ENCODE measurements at places on chromosomes 6 and 20.

DNA sequence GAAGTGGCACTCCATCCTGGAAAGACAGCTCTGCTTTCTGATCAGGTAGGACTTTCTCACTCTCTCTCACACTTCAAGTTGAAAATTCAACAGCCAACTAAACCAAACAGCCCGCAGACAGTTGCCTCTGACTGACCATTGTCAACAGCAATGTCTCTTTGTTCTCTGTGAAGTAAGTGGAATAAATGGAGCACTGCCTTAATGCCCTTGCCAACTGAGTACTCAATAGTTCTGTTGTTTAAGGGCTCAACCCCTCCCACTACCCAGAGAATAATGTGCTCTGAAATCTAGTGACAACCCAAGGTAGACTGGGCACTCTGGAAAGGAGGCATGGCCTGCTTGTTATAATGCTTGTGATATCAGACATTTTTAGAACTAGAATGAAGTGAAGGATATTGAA lies 16.8 kb upstream of the BCLAF1 start:
- no peak for DNase-seq

- no peak for DNase-seq
Observed at GRCh38 chr6:149150801-149151398, 166.6 kb upstream of the TAB2 start.

DNA sequence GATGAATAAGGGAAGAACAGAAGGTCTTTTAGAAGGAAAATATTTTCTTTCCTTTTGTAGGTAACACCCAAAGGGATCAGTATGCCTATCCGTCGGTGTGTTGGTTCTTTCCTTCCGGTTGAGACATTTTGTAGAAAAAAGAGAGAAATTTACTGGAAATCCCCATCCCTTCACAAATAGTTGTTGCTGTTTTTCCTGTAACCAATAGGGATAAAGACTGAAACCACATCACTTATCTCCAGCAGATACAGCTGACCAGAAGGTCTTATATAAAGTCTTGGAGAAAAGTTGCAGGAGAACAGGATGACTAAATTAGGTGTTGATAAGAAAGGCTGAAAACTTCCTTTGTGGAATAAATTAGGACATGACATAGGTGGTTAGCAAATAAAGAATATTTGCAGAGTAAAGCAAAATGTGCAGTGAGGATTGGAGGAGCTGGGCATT lies 14.8 kb upstream of the HLA-DRB1 start:
- no peak for DNase-seq

- DNase-seq: no peak
Observed at GRCh38 chr6:144951730-144952437, 666.7 kb downstream of the UTRN start.

DNA sequence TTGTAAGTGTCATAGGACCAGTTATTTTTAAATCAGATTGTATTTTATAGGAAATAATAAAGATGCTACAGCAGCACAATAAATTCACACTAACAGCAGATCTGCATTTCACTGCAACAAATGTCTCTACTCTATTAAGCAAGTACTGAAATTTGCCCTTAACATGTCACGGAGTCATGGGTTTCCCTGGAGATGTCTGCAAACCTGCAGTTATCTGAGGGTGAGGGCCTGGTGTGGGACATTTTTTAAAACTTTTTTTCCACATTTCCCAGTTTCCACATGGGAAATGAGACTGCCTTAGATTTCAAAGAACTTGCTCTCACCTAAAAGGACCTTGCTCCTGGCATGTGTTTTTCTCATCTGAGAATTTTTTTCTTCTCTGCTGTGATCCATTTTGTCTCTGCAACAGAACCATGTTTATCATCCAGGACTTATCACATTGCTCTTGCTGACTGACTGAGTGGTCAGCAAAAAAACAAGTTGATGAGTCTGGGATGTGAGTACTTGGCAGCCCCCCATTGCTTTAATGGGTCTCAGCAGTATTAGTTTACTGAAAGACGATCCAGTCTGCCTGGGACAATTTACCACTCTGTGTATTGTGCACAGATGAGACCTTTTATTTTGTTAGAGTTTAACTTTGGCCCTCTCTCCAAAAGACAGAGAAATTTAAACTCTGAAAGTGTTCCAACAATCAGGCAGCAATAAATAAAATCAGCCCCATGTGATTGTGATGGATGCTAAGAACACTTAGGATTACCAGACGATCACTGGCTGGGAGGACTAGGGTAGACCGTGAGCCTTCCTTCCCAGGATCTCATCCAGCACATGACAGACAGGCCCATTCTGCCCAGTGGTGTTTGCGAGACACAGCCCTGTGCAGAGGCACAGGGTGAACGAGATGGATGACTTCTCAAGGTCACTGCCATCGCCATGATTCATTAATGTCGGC lies 268.8 kb downstream of the BTBD9 start:
- no peak for DNase-seq

- DNase-seq: no peak
Observed at GRCh38 chr20:48945840-48946514, 24.5 kb downstream of the ARFGEF2 start.

GRCh38 chr6:43793875-43794242 lies 23.8 kb downstream of the VEGFA start:
- no peak for DNase-seq

GRCh38 chr6:128455959-128456358 lies 64.4 kb downstream of the PTPRK start:
- DNase-seq: no peak

DNA sequence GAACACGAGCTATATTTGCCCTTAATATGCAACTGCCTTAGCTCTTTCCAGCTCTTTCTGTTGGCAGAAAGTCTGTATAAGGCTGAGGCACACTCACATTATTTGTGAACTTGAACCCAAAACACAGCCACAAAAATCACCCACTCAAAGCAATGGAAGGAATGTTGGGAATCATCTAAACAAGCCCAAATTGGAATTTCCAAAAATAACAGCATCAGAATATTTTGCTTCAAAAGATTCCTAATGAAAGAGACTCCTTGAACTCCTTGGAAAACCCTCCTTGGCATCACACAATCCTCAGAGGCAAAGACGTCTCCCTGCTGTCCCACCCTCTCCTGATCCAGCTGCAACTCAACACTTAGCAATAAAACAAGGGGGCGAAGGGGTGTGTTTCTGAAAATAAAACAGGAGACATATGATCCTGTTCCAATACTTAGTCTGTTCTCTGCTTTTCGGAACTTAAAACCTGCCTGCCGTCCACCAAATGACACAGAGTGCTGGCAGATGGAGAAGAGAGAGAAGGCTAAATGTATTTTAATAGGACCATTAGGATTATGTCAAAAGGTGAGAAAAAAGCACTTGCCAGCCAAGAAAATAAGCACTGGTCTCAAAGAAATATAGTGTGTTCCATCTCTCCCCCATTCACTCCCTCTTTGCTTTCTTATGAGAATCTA lies 320.7 kb upstream of the JARID2 start:
- no peak for DNase-seq

- peak; percentile 49 for DNase-seq
Observed at GRCh38 chr6:143197377-143197776, 136.7 kb downstream of the AIG1 start.

DNA sequence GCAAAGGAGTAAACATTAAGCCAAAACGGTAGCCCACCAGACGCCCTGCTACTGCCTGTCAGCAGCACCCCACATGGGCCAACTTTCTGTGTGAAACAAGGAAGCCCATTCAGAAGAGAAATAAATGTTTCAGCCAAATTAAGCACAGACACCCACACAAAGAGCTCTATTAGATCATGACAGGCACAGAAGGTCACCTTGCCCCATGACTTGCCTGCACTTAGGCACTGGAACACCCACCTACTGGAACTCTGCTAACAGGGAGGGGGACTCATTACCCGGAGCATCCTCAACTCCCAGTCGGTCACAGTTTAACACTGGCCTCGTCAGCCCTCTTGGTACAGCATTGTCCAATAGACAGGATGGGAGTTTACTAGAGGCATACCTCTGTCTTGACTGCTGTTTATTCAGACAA lies 31.8 kb downstream of the GFOD1 start:
- no peak for DNase-seq

DNA sequence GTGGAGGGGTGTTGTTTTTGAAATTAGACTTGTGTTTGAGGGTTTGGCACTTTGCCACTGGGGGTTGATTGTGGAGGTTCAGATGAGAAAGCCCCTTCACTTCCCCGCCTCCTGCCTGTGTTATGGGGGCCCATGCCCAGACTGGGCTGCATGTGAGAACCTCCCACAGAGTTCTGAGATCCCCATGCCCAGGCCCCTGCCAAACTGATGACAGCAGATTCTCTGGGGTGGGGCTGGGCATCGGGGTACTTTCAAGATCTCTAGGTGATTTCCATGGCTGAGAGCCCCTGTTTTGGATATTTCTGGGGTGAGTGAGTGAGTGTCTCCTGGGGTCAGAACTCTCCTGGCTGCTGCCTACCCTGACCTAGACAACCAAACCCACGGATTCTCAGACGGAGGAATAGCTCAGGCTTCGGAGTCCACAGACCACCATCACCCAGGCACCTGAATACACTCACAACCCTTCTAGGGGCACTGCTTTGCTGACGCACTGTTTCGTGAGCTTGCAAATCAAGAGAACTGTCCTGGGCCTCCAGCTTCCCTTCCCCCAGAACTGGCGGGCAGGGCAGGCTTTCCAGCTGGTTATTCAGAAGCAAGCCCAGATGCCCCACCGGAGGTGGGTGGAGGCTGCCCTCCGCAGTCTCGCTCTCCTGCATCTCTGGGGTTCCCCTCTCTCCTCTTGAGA lies 6.3 kb downstream of the BCAS1 start:
- DNase-seq: no peak

DNA sequence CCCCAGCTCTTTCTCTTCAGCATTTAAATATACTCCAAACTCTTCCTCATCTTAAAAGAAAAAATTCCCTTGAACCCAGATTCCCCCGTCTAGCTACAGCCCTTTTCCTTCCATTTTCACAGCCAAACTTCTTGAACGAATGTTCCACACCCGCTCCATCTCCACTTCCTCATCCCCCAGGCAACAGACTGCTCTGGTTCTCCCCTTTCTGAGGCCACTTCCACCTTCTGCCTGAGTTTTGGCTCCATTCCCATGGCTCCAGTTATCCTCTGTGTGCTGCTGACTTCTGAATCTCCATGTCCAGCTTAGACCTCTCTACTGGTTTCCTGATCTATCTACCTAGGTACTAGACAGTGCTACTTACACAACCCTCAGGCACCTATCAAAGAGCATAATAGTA lies 106.4 kb downstream of the RALGAPA2 start:
- no peak for DNase-seq

DNA sequence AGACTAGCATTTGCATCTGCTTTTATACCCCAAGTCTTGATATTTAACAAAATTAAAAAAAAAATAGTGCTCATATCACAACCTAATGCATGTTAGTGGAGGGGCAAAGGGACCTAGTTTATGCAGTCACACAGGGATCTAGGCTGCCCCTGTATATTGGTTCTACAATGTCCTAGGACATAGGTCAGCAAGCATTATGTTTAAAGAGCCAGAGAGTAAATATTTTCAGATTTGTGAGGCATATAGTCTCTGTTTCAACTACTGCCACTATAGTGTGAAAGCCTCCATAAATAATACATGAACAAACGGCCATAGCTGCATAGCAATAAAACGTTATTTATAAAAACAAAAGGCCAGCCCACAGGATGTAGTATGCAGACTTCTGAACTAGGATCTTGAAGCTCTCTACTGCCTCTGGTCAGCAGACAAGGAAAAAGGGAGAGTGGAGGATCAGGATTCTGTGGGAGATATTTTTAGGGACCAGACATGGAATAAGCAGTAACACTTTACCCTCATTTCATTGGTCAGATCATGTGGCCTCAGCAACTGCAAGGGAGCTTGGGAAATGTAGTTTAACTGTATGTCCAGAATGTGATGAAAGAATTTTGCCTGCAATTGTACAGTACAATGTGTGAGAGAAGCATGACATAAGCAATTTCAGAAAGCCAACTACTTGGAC lies 414.2 kb upstream of the SPTLC3 start:
- no peak for DNase-seq

GRCh38 chr6:132190815-132191175 lies 210.5 kb downstream of the MOXD1 start:
- peak; percentile 85 for DNase-seq

GRCh38 chr6:166157930-166158617 lies 9.6 kb downstream of the TBXT start:
- DNase-seq: no peak

DNA sequence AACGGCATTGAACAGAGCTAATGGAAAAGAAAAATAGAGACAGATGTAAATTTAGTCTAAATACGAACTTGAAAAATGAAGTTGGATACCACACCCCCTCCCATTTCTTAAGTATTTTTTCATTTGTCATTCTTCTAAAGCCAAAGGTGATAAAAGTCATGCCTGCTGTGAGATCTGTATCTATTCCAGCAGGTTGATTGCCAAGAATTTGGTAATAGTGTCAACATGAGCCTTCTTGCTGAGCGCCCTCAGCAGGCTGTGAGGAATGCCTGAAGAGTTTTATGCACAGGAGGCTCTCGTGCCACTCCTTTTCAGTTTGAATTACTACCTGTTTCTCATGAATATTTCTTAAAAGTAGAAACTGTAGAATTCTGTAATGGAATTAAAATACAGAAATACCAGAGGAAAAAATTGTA lies 165.4 kb downstream of the QKI start:
- DNase-seq: peak; percentile 26

DNA sequence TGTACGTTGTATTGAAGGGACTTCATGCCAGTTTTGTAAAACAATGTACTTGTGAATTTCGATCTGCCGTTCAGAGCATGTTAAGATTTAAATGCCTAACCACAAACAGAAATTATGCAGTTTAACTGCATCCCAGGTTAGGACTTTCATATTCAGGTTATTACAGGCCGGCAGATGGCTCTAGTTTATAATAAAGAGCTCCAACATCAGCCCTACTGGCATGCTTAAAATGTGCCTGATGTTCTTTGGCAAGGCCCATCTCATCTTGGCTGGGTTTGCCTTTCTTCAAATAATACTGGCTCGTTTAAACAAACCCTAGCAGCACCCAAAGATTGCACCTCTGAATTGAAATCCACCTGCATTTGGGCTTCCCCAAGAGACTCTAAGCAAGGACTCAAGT lies 169.3 kb upstream of the RIN2 start:
- DNase-seq: no peak

DNA sequence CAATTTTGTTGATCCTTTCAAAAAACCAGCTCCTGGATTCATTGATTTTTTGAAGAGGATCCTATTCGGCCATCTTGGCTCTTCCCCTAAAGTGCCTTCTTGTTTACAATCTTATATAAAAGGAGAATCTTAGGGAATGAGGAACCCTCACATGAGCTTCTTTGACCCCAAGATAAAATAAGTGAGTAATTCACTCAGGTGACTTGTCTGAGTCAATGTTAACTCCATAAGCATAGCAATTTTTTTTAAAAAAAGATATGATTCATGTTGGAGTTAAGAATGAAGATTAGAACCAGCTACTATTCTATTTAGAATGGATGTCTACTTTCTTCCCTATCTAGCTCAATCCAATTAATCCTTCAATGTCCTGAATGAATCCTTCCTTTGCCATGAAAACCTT lies 21.0 kb downstream of the WASF1 start:
- DNase-seq: no peak

Data from astrocyte (in vitro differentiated cells and primary cell).